ENCODE measurements at places on chromosomes 4 and X. TPM values are rescaled to one million over a fixed set of nuclear protein-coding genes. Genes with fewer than 3 reads are reported as not detected.

The CNGA1 gene
- total RNA-seq, result 0.18 TPM

GRCh38 chr4:53917729-53918128 is 146.7 kb downstream of the CHIC2 start:
- DNase-seq, result no peak

The EIF2S3 gene
- total RNA-seq, result 122 TPM

DNA sequence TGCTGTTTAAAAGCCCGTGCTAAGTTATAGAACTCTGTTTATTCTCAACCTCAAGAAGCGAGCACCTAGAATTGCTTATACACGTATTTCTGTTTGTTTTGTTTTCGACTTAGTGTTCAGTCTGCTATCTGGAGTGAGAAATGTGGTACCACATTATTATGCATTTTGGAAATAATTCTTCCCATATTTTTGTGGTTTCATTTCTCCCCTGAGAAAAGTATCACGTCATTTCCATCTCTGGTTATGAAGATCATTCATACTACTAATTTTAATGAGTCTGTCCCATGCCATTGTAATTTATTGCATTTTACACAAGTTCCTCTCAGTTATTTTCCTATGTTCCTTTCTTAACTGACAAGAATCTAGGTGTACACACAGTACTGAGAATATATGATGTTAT is 186.0 kb downstream of the DCHS2 start:
- no peak for DNase-seq

GRCh38 chrX:107773906-107774435 is 1.6 kb downstream of the TSC22D3 start:
- DNase-seq, result no peak

DNA sequence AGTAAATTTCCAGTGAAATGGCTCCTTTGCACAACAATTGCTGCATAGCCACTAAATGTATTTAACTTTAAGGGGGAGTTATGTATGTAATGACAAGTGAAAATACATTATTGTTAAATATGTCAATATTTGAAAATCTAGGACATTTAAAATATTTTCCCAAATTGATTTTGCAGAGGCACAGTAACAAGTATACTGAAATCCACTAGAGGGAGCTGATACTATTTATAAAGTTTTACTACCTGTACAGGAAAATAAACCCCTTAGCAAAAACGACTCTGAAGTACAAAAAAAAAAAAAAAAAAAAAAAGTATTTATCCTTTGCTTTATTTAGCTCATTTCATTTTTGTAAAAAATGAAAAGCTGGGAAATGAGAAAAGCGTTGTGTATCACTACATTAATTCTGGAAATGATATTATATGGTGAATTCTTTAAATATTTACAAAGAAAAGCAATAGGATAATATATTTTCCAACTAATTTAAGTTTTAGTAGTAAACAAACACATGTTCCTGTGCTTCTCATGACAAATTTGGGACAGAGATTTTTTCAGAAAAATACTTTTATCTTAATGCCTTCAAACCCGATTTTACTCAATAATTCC is 727.7 kb downstream of the DMD start:
- no peak for DNase-seq

DNA sequence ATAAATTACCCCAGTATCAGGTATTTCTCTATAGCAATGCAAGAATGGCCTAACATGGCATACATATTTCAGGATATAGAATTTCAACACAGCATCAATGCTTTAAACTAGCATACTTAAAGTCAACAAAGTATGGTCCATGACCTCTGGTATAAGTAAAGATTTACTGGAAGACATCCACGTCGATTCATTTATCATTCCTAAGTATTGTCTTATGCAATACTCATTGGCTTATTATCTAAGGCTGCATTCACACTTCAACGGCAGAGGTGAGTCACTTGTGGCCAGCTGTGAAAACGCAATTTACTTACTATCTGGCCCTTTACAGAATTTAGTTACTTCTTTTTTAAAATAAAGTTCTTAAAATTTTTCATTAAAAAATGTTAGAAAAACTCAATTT is 42.6 kb downstream of the ADGRA3 start:
- no peak for DNase-seq
